ENCODE measurements at places on chromosomes 3 and 15.

GRCh38 chr3:194265996-194266964 is 84.8 kb downstream of the CPN2 start:
- no peak for DNase-seq

- no peak for DNase-seq
These were observed 32.9 kb downstream of the SLC4A7 start for GRCh38 chr3:27451251-27451650.

DNA sequence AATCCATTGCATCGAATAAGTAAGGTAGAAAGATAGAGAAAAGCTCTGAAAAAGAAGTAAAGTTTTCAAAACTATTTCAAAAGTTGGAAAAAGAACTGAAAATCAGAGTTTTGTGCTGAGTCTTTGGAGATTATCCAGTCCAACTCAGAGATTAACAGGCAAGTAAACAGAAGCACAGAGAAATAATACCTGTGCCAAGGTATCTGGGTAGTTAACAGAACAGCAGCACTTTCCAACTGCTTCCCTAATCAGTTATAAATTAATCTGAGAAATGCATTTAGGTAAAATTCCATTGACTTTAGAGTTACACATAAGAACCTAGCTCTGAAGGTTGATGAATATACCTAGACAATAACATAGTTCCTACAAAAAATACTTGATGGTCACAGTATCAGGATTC is 355.3 kb downstream of the TBC1D5 start:
- DNase-seq = no peak

GRCh38 chr3:156150434-156151066 is 30.2 kb downstream of the KCNAB1 start:
- peak; percentile 6 for DNase-seq

- no peak for DNase-seq
These were observed 161.4 kb downstream of the GMNC start for GRCh38 chr3:190701096-190701532.

- DNase-seq = no peak
These were observed 207.8 kb downstream of the PLCL2 start for GRCh38 chr3:17092583-17092933.

All from stimulated activated CD8-positive, alpha-beta memory T cell treated with anti-CD3 and anti-CD28 coated beads, Interleukin-15, amount 100 ng/mL, for 1 hour (primary cell).